ENCODE measurements at places on chromosomes 13 and 19.

GRCh38 chr13:100100115-100100879 lies 11.4 kb downstream of the PCCA start:
- DNase-seq = no peak

GRCh38 chr19:38378866-38379265 lies 4.5 kb downstream of the PSMD8 start:
- no peak for DNase-seq

- DNase-seq = no peak
Observed at GRCh38 chr13:32726374-32727037, 140.3 kb downstream of the PDS5B start.

DNA sequence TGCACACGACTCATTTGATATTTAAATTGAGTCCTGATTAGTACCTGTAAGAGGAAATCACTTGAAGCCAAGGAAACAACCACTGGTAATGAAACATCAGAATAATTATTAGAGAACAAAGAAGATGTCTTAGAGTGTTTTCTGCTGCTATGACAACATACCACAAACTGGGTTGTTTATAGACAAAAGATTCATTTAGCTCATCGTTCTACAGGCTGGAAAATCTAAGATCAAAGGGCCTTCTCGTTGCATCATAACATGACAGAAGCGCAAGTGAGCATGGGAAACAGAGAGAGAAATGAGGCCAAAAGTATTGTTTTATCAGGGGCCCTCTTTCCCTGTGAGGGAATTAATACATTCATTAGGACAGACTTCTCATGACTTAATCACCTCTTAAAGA lies 1024.0 kb upstream of the PCDH9 start:
- DNase-seq = no peak

GRCh38 chr13:94020833-94021232 lies 458.6 kb downstream of the DCT start:
- DNase-seq = no peak

- DNase-seq = no peak
Observed at GRCh38 chr13:29963089-29963488, 112.7 kb upstream of the UBL3 start.

DNA sequence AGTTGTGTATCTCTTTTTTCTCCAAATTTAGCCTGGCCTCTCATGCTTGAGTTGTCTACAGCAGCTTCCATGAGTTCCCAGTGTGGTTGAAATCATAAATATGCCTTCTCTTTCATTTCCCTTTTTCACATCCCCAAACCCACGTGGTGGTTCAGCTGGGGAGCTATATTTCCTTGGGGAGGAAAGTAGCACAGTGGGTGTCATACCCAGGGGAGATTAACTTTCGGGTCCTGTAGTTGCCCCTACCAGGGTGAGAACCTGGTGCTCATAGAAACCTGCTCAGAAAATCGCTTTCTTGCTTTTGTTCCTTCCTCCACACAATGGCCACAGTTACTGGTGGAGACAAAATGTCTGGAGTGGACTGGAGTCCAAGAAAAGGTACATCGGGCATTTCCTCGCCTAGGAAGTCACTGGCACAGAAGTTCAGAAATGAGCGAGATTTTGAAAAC lies 7.0 kb upstream of the LILRA4 start:
- DNase-seq = no peak

DNA sequence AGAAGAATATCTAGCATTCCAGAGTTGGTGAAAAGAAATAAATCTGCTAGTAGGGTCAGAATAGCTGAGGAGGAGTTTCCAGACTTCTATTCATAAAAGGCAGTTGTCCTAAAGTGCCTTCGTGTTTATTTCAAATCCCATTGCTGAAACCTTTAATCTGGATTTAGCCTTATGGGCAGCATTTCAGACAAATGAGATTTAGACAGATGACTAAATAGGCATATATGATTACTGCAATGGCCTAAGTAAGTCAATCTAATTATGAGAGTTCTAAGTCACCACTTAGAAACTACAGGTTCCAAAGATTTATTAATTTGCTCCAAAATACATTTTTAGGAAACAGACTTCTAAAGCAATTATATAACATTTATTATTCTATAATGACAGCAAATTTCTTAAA lies 368.7 kb downstream of the LIG4 start:
- DNase-seq = no peak

- DNase-seq = no peak
Observed at GRCh38 chr13:109789262-109789661, 2.9 kb upstream of the IRS2 start.

DNA sequence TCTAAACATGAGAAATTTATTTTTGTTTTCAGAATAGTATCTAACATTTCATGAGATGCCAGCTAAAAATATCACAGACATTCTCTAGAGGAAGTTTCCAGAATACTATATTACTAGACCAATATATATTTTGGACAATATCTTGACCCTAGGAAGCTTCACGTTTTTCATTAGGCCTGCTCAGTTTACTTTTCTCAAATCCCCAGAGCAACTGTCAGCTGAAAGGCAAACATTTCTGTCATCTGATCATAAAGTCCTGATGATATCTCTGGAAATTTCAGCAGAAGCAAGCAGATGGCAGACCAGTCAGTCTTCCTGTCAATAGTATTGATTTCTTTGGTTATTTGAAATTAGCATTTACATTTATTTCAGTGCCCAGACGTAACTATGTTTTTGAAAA lies 4.0 kb downstream of the POSTN start:
- DNase-seq = no peak

GRCh38 chr13:108225440-108225839 lies 7.2 kb downstream of the ABHD13 start:
- DNase-seq = peak; percentile 34

DNA sequence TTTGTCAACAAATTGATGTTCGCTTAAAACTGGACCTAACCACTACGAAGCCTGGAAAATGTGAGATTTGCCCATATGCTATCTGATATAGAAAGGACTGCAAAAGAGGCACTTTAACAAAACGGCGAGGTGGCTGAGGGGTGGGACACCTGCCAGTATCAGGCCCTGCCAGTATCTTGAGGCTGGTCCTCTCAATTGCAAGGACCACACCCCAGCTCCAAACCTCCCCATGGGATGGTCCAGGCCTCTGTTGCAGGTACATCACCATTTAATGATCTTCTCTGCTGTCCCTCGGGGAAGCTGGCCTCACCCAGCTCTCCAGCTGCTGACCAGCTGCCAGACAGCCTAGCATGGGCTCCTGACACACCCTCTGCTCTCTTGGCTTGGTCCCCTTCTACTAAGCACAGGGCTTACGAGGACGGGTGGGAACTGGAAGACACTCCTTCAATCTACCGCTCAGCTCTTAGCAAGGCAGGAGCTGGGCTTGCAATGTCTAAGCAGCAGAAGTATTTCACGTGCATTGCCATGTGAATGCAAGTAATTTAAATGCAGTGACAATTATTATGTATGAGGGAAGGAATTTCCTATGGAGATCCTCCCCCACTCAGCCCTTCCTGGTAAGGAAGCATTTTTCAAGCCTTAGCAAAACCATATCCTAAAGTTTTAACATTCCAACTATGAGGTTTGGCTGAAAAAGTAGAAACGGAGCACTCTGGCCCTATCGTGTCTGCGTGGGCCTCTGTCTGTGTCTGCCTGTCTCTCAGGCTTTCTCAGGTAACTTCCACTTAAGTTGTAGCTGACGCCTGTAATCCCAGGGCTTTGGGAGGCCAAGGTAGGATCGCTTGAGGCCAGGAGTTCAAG lies 63.9 kb downstream of the LATS2 start:
- DNase-seq = no peak

DNA sequence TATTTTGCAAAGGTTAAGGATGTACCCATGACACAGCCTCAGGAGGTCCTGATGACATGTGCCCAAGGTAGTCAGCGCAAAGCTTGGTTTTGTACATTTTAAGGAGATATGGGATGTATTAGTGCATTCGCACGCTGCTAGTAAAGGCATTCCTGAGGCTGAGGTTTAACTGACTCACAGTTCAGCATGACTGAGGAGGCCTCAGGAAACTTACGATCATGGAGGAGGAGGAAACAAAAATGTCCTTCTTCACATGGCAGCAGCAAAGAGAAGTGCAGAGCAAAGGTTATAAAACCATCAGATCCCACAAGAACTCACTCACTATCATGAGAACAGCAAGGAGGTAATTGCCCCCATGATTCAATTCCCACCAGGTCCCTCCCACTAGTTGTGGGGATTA lies 1017.4 kb downstream of the EFNB2 start:
- DNase-seq = no peak

GRCh38 chr19:58466760-58467589 lies at the start of gene ZNF324:
Gene ZNF324, plus strand, starts transcription at chr19:58467080. Its CDS starts 2,106 bp downstream, at chr19:58469186.
- peak; percentile 96 for DNase-seq

GRCh38 chr13:26878438-26878837 lies 117.9 kb upstream of the GPR12 start:
- DNase-seq = no peak

DNA sequence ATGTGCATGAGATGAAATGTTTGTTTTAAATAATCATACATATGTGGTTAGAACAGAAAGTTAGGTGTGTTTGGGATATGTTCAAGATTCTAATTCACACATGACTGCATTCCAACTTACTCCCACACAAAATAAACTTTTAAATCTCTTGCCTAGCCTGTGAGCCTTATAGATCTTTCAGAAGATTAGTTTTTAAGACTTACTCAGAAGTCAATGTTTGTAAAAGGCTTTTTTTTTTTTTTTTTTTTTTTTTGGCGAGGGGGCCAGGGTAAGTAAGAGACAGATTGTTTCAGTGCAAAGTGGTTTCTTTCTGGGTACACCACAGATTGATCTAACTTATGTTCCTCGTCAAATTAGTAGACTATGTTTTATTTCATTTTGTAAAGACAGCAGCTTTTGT lies 39.1 kb downstream of the GPR180 start:
- no peak for DNase-seq

DNA sequence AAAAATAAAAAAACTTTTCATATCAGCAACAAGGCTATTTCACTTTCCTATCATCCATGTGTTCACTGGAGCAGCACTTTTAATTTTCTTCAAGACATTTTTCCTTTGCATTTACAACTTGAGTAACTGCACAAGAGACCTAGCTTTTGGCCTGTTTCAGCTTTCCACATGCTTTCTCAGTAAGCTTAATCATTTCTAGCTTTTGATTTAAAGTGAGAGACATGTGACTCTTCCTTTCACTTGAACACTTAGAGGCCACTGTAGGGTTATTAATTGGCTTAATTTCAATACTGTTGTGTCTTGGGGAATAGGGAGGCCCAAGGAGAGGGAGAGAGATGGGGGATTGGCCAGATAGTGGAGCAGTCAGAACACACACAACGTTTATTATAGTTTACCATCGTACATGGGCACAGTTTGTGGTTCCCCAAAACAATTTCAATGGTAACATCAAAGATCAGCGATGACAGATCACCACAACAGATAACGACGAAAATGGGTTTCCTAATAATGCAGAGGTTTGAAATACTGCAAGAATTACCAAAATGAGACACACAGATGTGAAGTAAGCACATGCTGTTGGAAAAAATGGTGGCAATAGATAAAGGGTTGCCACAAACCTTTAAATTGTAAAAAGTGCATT lies 117.6 kb downstream of the GGACT start:
- no peak for DNase-seq

DNA sequence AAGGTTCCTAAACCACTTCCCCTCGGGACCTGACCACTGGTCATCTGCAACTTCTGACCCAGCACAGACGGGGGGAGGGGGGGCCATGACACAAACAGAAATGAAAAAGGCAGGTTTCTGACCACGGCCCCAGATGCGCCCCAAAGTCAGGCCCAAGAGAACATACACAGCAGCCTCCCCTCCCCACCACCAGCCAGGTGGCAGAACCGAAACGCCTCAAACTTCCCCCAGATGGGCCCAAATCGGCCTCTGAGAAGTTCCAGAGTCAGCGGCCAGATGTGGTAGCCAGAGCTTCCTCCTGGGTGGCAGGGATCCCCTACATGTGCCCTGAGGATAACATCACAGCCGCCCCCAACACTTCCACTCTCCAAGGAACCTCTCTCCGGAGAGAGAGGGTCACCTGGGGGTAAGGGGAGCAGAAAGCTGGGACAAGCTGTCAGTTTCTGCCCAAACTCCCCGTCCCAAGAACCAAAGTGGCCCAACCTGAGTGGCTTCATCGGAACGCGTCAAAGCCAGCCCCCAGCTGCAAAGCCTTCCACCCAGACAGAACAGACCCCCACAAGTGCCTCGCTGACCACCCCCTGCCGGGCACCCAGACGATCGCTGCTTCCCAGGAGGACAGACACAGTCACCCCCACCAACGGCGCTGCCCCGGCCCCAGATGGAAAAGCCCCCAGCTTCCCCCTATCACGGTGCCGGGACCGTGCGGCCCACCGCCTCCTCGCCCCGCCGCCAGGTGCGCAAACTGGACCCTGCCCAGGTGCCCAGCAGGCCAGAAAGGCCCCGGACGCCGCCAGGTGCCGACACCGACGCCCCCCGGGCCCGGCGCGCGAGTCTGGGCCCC lies 800 bp downstream of the ELL start:
- DNase-seq = peak; percentile 38

- DNase-seq = no peak
Observed at GRCh38 chr13:43031881-43032280, 8.5 kb downstream of the DNAJC15 start.

DNA sequence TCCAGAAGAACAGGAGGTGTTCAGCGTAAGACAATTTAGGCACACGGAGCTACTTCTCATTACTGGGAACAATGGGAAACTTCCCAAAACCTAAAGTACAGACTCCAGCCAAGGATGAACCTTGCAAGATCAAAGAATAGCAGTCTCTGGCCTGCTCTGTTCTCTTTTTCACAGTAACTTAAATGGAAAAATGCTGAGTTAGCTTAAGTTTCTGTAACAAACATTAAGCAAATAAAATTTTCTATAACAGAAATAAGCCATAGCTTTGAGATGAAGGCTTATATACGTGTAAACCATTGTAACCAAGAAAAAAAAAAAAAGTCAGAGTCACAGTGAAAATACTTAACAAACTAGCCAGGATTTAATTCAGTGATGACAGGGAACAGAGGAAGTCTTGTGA lies 18.2 kb upstream of the ZNF460 start:
- no peak for DNase-seq

GRCh38 chr19:38433268-38433733 lies at the start of gene RYR1:
Gene RYR1, plus strand, starts transcription at chr19:38433691. Its CDS starts 139 bp downstream, at chr19:38433830.
- peak; percentile 48 for DNase-seq

DNA sequence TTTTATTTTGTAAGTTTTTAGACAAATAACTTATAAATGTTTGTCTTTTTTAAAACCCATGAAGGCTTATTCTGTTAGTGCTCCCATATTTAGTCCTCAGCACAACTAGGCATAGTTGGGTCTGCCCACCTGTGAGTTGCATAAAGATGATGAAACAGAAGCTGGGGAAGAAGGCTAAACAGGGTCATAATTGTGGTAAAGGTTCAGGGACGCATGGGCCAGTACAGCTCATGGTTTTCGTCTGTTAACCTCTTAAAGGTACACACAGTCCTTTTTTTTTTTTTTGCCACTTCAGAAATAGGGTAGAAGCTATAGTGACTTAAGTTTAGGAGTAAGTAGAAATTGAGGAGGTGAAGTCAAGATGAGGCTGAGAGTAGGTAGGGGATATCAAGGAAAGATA lies 58.3 kb downstream of the TM9SF2 start:
- no peak for DNase-seq

DNA sequence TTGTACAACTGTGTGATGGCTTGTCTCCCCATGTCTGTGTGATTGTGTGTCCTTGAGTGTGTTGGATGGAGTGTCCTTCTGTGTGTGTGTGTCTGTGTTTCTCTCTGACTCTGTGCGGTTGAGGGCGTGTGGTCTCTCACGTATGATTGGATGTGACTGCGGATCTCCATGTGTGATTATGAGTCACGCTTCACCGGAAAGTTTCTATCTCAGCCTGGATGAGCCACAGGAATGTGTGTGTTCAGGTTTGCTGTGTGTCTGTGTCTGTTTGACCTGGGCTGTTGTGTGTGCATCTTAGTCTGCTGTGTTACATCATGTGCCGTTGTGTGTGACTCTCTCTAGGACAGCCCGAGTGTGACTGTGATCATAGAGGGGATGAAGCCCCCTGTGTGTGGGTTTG lies 15.5 kb upstream of the ZNF835 start:
- DNase-seq = no peak
